AG08396 (cell line): ENCODE measurements at places on chromosomes 5 and 9.
A peak's percentile ranks its signal among the peaks of the same experiment; 100 is the strongest.

GRCh38 chr5:14959399-14960119 lies 88.0 kb upstream of the ANKH start:
- DNase-seq, result no peak

DNA sequence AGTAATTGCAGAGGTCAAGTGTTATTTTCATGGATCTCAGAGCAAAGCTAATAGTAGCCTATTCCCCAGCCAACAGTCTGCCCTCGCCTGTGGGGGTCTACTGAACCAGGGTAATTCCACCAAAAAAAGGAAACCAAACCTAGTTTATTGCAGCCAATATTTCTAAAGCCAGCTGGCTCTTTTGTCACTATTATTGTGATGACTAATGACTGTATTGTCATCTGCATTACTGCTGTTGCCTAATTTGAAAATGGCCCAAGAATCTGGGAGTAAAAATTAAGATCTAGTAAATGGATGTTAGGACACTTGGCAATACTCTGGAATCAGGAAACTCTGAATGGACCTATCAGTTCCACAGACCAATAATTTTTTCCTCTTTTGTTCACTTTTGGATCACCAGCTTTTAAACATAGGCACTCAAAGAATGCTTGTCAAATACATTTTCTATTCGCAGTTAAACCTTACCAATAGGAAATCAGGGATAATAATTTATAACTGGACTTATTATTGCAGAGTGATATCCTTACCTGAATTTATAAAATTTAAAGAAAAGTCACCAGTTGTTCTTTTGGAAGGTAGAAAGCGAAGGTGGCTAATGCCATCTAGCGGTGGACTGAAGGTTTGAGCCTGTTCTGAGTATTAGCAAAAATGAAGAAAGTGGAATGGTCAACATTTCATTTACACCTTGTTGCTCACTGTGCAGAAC lies 69.2 kb downstream of the SYK start:
- peak; percentile 44 for DNase-seq

GRCh38 chr5:134082264-134082992 lies 32.1 kb upstream of the TCF7 start:
- DNase-seq, result no peak

DNA sequence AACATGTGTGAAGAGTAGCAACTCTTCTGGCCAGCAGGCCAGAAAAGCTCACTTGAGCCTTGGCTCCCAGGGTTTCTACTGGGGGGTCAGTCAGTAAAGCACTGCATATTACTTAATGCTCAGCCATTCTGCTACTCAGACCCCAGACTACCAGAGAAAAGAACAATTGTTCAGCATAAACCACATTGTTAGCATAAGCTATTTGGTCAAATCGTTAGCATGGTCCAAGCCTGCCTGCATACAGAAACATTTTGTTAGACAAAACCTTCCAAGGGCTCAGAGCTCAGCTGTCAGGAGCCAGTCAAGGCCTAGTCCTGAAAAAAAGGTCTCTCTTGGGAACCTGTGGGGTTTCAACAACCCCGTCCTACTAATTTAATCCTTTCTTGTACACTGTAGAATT lies 449.3 kb downstream of the PRR16 start:
- DNase-seq, result no peak
